Stimulated activated CD8-positive, alpha-beta memory T cell treated with anti-CD3 and anti-CD28 coated beads, Interleukin-7, amount 100 ng/mL, for 4 hours (primary cell): ENCODE measurements at places on chromosomes 7 and 10.

DNA sequence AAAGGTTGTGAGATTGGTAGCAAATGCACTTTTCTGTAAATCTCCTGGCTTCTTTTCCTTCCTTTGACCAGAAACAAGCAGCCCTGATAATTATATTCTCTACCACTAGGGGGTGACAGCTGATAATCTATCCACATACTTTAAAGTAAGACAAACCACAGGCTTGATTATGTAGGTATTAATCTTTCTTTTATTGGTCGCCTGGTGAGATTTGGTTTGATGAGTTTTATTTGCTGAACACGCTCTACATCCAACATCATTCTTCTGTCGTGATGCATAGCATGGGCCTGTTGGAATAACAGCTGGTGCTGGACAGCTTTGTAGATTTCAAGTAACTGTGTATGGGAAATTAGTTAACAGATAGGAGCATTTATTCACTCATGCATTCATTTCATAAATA lies 63.5 kb downstream of the ZNF365 start:
- DNase-seq, result no peak

DNA sequence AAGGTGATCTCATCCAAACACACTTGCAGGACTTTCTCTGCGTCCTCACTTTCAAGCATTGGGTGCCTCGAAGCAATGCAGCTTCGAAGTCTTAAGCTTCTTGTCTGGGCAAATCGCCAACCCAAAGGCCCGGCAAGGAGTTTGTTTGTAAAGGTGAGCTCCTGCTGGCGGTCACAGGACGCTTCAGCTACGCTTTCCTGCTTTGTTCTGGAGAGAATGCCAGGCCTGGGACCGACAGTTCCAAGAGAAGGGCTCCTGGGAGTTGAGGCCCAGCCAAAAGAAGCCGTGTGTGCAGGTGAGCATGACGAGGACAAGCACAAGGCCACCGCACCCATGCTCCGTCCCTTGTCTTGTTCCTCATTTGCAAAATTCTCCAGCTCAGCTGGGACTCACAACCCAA lies 106.6 kb upstream of the DOCK1 start:
- no peak for DNase-seq

GRCh38 chr10:107168738-107169137 lies 4.2 kb upstream of the SORCS1 start:
- DNase-seq, result no peak

- no peak for DNase-seq
Measured at GRCh38 chr7:74586258-74587175, 71.0 kb upstream of the GTF2I start.

- DNase-seq, result no peak
Measured at GRCh38 chr10:116073510-116073909, 199.5 kb downstream of the GFRA1 start.

DNA sequence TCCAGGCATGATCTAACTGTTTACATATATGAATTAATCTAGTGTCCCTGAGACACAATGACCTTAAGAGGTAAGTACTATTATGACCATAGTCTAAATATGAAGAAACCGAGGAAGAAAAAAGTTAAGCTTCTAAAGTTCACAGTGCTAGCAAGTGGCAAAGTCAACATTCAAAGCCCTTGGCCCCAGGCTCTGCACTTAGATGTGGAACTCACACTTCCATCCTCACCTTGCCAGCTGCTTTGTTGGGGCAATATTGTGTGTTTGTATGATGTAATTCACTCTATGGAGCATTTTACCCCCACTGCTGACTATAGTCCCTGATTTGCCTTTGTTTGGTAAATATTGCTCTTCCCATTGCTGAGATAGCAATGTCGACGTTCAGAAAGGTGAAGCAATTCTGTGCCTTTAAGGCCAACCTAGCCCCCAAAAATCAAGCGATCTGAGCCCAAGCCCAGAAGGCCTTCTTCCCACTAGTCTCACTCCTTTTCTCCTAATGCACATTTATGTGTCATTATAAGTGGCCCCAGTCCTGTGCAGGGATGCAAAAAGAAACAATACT lies 487.6 kb upstream of the ZMIZ1 start:
- DNase-seq, result no peak

- DNase-seq, result no peak
Measured at GRCh38 chr10:17250736-17251135, 22.7 kb downstream of the VIM start.

GRCh38 chr10:47354165-47354564 lies 6.0 kb downstream of the RBP3 start:
- DNase-seq, result no peak

DNA sequence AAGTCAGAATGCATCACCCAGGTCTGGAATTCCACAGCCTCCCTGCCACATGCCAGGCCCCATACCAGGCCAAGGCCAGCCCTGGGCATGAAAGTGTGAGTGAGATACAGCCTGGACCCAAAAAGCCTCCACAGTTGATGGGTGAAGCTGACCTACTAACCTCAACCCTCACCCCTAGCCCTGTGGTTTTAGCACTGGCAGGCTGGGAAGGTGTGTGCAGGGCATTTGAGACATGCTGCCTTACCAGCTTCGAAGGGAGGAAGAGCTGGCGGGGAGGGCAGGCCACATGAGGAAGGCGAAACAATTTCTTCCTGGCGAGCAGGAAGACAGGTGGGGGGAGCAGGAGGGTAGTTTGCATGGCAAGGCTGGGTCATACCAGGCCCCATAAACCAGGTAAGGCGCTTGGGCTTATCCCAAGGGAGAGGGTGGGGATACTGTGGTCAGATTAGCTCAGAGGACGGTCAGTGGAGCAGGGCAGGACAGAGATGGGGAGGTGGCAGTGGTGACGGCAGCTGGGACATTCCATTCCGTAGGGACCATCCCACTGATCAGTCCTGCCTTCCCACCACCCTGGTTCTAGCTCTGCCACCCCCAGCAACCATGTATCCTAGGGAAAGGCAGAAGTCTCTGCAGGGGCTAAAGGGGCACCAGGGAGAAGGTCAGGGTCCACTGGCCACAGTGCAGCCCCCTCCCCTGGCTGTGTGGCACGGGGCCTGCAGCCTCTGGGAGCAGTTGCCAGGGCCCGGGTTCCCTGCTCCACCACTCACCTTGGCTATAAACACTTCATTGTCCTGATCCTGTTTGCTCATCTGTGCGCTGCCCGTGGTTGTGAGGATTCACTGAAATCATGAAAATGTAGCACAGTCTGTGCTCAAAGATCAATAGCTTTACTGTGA lies 155.8 kb downstream of the NRF1 start:
- no peak for DNase-seq

DNA sequence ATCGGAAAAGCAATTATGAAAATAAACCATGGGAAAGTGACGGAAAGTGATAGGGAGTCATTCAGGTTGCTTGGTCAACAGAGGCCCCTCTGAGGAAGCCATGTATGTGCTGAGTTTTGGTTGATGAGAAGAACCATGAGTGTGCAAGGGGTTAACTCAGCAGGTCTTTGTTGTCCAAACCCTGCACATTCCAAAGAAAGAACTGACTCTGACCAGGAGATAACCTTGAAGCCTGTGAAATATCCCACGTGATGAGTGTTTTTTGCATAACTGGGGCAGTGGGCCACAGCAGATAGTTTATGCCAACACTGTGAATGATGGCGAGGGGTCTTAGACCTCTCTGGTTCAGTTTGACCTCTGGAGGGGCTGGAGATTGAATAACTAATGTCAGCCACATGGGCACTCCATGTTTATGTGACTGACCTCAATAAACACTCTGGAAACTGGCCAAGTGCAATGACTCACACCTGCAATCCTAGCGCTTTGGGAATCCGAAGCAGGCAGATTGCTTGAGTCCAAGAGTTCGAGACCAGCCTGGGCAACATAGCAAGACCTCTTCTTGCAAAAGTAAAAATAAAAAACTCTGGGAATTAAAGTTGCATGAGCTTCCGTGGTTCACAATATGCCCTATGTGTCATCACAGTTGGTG lies 154.0 kb upstream of the FOXK1 start:
- no peak for DNase-seq

DNA sequence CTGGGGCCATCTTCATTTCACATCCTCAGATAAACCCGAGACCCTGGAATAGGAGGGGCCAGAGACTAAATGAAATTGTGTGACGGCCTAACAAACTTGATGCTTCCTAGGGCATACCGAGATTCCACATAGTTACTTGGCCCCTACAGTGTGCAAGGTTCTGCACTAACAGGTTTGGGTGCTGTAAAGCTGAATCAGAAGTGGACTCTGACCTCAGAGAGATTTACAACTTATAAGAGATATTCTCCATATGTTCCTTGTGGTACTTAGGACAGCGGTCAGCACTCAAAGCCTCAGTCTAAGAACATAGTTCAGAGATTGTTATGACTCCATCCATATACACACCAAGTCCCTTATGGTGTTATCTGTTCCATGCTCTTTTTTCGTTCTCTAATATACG lies 55.1 kb upstream of the FHIP2A start:
- no peak for DNase-seq

DNA sequence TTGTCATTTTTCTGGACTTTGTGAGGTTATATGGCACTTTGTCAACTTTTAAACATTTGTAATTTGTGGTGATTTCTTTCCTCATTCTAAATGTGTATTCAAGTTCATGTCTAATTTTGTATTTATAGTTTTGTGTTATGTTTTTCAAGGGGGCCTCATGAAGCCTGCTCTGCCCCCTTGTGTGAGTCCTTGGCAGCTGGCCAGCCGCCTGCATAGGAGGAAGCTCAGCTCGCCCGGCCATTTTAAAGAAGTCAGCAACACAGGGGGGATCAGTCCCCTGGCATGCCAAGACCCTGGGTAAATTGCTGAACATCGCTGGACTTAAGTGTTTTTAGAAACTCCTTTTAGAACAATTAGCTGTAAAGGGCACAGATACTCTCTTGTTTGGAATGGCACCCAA lies 123.0 kb downstream of the ANLN start:
- no peak for DNase-seq

DNA sequence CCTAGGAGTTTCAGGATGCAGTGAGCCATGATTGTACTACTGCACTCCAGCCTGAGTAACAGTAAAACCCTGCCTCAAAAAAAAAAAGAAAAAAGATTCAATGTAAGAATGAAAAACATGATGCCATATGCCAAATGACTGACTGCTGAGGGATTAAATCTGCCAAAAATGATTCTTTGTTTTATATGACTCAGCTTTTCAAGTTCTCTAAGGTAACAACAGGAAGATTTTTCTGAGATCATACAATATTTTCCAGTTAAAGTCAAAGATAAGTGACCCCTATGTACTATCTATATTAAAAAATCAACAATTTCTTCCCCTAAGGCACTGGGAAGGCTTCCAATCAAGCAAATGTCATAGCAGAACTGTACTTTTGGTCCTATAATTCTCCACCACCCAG lies 271.2 kb upstream of the IMMP2L start:
- no peak for DNase-seq

DNA sequence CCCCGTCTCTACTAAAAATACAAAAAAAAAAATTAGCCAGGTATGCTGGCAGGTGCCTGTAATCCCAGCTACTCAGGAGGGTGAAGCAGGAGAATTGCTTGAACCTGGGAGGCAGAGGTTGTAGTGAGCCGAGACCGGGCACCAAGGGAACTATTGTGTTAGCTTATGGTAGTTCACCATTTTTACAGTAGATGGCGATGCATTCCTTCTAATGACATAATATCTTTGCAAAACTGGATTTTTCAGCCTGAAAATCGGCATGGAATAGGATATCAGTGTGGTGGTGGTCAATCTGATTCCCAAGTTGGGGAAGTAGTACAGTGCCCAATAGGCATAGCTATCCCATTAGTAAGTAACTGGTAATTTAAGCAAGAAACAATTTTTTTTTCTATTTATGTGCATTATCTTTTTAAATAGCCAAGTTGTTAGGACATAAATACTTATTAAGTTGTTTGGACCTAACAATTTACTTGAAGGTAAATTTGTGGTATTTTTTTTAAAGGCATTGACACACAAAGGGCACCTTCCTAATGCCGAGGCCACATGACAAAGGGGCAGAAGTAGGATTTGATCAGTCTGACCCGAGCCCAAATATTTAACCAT lies 17.6 kb upstream of the IMPDH1 start:
- DNase-seq, result no peak

GRCh38 chr10:58579011-58579655 lies 66.5 kb downstream of the BICC1 start:
- no peak for DNase-seq

- no peak for DNase-seq
Measured at GRCh38 chr10:124465003-124465776, 3.6 kb downstream of the LHPP start.

DNA sequence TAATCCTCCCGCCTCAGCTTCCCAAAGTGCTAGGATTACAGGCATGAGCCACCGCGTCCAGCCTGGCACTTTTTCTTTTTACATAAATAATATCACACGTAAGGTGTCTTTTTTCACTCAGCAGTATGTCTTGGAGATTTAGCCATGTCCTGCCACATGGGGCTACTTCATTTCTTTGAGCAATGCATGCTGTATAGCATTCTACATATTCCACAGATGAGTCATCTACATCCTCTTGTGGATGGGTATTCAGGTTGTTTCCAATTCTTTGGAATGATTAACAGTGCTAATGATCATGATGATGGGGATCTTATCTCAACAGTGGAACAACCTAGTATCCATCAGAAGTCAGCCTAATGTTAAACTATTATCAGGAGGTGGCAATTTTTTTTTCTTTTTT lies 50.8 kb downstream of the ZNF503 start:
- DNase-seq, result no peak

- no peak for DNase-seq
Measured at GRCh38 chr10:125006188-125006680, 64.3 kb downstream of the ZRANB1 start.
